ENCODE measurements at places on chromosomes 6 and 20. TPM values are rescaled to one million over a fixed set of nuclear protein-coding genes. Genes with fewer than 3 reads are reported as not detected.

DNA sequence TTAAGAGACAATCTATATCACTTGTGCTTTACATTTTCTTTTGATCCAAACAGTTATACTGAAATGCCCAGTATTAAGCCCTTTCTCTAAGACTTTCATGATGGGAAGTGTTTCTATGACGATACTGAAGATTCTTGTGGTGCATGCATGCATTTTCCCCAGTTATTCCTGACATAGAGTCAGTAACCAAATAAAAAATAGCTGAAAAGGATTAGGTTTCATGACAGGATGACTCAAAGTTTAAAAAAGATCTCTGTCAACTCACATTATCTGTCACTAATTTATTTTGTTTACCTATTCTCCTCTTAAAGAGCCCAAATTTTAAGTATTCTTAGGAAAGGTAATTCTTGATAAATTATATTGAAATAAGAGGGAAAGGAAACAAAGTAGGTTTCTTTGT is 98.4 kb downstream of the SESN1 start:
- no peak overlapping the region for H3K4me3 ChIP-seq
- H3K4me1 ChIP-seq, result peaks cover 6% of the 10 kb centered on the region
- no peak for DNase-seq
- no peaks in the 10 kb centered on the region for H3K27me3 ChIP-seq
- no peak overlapping the region for H3K27ac ChIP-seq

DNA sequence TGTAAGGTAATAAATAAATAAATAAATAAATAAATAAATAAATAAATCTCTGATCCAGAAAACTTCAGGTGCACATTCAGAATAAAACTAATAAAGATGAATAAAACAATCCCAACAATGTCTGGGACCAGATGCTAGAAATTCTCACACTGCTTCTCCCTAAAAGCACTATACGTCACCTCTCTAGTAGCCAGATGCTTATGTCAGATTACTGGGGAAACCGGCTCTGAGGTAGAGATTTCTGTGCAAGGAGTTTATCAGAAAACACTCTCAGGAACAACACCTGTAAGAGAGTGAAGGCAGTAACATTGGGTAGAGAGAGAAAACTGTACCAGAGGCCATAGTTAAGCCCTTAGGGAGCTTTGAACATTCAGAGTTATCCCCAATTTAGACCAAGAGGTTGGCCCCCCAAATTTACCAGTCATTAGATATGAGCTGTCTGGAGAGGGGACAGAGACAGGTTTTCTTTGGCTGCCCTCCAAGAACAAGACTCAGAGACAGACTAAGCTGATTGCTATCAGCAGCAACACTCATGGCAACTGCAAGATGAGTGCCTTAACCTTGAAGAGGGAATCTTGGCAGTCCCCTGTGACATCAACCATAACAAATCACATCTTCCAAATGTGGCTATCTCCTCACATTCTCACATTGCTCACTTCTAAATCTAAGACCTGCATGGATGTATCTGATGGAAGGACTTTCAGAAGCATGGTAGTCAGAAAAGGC is 151.2 kb upstream of the BMP5 start:
- no peaks in the 10 kb centered on the region for H3K36me3 ChIP-seq
- no peak overlapping the region for H3K27ac ChIP-seq
- H3K4me3 ChIP-seq, result no peak overlapping the region
- no peaks in the 10 kb centered on the region for H3K27me3 ChIP-seq
- DNase-seq, result no peak
- H3K4me1 ChIP-seq, result no peaks in the 10 kb centered on the region

GRCh38 chr6:17439243-17439993 is 46.0 kb downstream of the CAP2 start:
- H3K36me3 ChIP-seq, result peaks cover 2% of the 10 kb centered on the region
- H3K4me3 ChIP-seq, result no peak overlapping the region
- no peaks in the 10 kb centered on the region for H3K4me1 ChIP-seq
- no peak for DNase-seq
- no peaks in the 10 kb centered on the region for H3K27me3 ChIP-seq
- no peak overlapping the region for H3K27ac ChIP-seq

GRCh38 chr6:45630801-45631200 is 253.1 kb upstream of the SUPT3H start:
- no peak overlapping the region for H3K27ac ChIP-seq
- H3K4me3 ChIP-seq, result no peak overlapping the region
- H3K27me3 ChIP-seq, result peaks cover 4% of the 10 kb centered on the region
- H3K36me3 ChIP-seq, result no peaks in the 10 kb centered on the region

The SLC17A9 gene
- 33.6 TPM for total RNA-seq

The MMP24OS gene
- 3.1 TPM for total RNA-seq

The CNKSR3 gene
- total RNA-seq, result 38.6 TPM

DNA sequence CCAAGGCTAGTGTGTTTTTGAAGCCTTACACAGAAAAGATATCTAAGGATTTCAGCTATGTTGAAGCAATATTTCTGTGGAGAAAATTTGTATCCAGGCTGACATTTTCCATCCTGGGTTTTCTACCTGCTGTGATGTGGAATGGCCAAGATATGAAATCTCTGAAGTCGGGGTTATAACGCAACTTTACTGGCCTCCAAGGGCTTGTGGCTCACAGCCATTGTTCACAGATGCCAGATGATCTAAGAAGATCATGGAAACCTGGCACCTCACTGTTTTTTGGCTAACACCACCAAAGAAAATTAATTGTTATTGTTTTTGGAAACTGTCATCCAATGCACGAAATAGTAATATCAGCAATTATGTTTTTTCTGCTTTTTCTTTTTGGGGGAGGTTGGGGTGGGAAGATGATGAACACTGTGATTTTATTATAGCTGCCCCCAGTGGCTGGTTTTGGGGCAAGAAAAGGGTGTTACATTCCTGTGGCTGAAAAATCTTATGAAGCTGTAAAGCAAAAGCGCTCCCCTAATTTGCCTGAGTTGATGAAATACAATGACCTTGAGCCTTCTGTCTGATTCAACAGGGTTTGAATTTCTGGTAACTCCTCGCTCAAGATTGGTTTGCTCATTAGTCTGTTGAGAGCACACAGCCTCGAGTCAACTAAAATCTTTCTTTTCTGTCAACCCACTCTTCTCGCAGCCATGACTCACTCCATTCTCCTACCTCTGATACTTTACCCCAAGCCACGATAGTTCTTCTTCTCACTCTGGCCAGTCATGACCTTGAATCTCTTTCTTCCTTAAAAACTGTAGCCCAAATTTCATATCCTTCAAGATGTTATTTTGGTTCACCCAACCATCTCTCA is 236.7 kb downstream of the PAX1 start:
- no peak for DNase-seq
- no peak overlapping the region for H3K27ac ChIP-seq
- no peaks in the 10 kb centered on the region for H3K36me3 ChIP-seq

The CGAS gene
- not detected for total RNA-seq

DNA sequence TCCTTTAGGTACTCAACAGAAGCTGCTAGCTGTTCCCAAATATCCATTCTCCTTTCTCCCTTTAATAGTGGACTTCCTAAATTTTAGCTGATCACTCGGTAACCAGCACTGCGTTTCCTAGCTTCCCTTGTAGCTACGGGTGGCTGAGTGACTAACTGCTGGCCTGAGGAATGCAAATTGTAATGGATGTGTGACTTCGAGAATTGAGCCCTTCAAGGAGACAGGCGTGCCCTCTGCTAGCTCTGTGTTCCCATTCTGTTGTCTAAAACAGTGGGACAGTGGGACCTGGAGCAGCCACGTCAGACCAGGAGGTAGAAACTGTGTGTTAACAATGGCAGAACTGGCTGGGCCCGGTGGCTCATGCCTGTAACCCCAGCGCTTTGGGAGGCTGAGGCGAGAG is 56.5 kb downstream of the SCML4 start:
- H3K36me3 ChIP-seq, result no peaks in the 10 kb centered on the region
- peaks cover 33% of the 10 kb centered on the region for H3K4me1 ChIP-seq
- no peak overlapping the region for H3K4me3 ChIP-seq
- H3K27me3 ChIP-seq, result no peaks in the 10 kb centered on the region

GRCh38 chr6:106134087-106134770 is 48.1 kb downstream of the PRDM1 start:
- H3K36me3 ChIP-seq, result no peaks in the 10 kb centered on the region
- H3K4me3 ChIP-seq, result no peak overlapping the region
- no peak for DNase-seq
- H3K27me3 ChIP-seq, result no peaks in the 10 kb centered on the region

DNA sequence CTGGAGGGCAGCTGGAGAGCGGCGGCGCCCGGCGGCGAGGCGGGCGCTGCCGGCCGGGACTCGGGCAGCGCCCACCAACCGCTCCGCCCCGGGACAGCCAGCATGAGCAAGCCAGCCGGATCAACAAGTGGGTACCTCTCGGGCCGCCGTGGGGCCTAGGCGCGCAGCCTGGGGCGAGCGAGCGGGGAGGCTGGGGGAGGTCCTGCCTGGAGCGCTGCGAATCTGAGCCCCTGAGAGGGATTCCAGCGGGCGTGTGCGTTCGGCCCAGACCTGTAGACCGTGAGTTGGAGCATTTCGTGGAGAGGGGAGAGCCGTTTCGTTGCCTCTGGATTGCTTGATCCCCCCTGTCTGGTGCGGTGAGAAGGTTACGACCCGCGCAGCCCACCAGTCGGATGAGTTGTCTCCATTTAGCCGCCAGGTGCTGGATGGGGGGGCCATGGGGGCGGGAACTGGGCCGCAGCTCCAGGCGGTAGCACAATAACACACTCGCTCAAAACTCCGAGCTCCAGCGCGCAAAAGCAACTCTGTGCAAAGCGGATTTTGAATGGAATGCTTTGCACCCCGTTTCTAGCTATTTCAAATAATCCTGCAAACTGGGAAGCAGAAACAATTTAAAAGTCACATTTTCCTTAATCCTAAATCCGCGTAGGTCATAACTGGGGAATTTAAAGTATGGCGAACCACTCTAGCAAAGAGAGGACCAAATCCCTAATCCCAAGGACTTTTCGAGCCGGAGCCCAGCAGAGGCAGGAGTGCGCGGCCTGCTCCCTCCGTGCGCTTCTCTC is 1.0 kb downstream of the NR2E1 start:
- H3K27ac ChIP-seq, result no peak overlapping the region
- H3K4me1 ChIP-seq, result peaks cover 19% of the 10 kb centered on the region
- H3K4me3 ChIP-seq, result no peak overlapping the region

- no peak overlapping the region for H3K27ac ChIP-seq
- H3K36me3 ChIP-seq, result no peaks in the 10 kb centered on the region
- H3K4me1 ChIP-seq, result no peaks in the 10 kb centered on the region
- H3K27me3 ChIP-seq, result no peaks in the 10 kb centered on the region
- DNase-seq, result no peak
Measured at GRCh38 chr6:4693173-4693970, 82.8 kb upstream of the CDYL start.

The BTBD9 gene
- 1.8 TPM for total RNA-seq

GRCh38 chr6:35047265-35048011 is 93.7 kb downstream of the TCP11 start:
- no peak overlapping the region for H3K27ac ChIP-seq
- peaks cover 13% of the 10 kb centered on the region for H3K4me1 ChIP-seq
- H3K36me3 ChIP-seq, result no peaks in the 10 kb centered on the region
- no peak overlapping the region for H3K4me3 ChIP-seq
- H3K27me3 ChIP-seq, result no peaks in the 10 kb centered on the region

GRCh38 chr6:7445101-7445500 is 55.5 kb downstream of the RIOK1 start:
- DNase-seq, result no peak
- no peak overlapping the region for H3K27ac ChIP-seq
- H3K36me3 ChIP-seq, result no peaks in the 10 kb centered on the region
- peaks cover 5% of the 10 kb centered on the region for H3K27me3 ChIP-seq
- no peak overlapping the region for H3K4me3 ChIP-seq

DNA sequence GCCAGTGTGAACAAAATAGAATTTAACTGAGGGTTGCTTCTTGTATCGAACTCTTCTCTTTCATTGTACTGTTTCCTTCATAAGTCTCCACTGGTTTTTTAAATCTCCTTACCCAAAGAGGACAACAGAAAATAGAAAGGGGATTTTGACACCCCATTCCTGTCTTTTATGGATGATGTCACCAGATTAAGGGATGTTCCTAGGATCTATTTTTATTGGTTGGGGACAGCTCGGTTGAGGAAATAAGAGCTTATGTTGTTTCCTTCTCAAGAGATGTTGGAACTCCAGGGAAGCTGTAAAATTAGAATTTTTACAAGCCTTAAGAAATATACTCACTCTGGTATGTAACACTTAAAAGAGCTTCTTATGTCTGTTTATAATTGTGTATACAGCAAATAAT is 171.5 kb downstream of the PHF3 start:
- peak overlapping the region; percentile 61 for H3K27ac ChIP-seq
- peaks cover 36% of the 10 kb centered on the region for H3K4me1 ChIP-seq
- DNase-seq, result no peak
- H3K36me3 ChIP-seq, result no peaks in the 10 kb centered on the region
- no peaks in the 10 kb centered on the region for H3K27me3 ChIP-seq

DNA sequence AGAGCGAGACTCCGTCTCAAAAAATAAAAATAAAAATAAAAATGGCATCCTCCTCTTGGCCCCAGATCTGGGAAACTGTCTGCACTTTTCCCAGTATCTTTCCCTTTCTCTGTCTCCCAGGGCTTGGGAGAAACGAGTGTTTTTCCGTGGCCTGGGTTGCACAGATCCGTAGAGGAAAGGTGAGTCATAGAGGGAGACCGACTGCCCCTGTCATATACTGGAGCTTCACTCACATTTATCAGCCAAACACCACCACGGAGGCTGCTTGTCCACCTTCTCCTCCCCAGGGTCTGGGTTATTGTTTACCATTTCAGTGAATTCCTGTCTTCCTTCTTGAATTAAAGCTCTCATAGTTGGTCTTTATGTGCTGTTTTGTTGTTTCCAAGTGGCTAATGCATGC is 31.9 kb upstream of the EIF2S2 start:
- H3K36me3 ChIP-seq, result no peaks in the 10 kb centered on the region
- H3K4me1 ChIP-seq, result peaks cover 26% of the 10 kb centered on the region
- peak overlapping the region; percentile 43 for H3K4me3 ChIP-seq
- no peak overlapping the region for H3K27ac ChIP-seq
- peak; percentile 61 for DNase-seq

The TRIM15 gene
- 30.4 TPM for total RNA-seq

GRCh38 chr20:25052255-25053194 is 5.4 kb downstream of the ACSS1 start:
- DNase-seq, result no peak
- no peak overlapping the region for H3K27ac ChIP-seq
- H3K36me3 ChIP-seq, result no peaks in the 10 kb centered on the region
- peaks cover 62% of the 10 kb centered on the region for H3K4me1 ChIP-seq
- no peak overlapping the region for H3K4me3 ChIP-seq

The CLPSL2 gene
- total RNA-seq, result not detected

- no peaks in the 10 kb centered on the region for H3K4me1 ChIP-seq
- H3K36me3 ChIP-seq, result no peaks in the 10 kb centered on the region
- H3K27me3 ChIP-seq, result peaks cover 14% of the 10 kb centered on the region
- no peak for DNase-seq
Measured at GRCh38 chr20:855466-856360, 22.2 kb downstream of the FAM110A start.

GRCh38 chr6:125729983-125730382 is 19.4 kb upstream of the HEY2 start:
- no peak overlapping the region for H3K27ac ChIP-seq
- no peaks in the 10 kb centered on the region for H3K36me3 ChIP-seq
- no peak overlapping the region for H3K4me3 ChIP-seq
- no peaks in the 10 kb centered on the region for H3K27me3 ChIP-seq
- H3K4me1 ChIP-seq, result no peaks in the 10 kb centered on the region

GRCh38 chr6:155373276-155373675 is 59.0 kb upstream of the TFB1M start:
- H3K4me3 ChIP-seq, result no peak overlapping the region
- no peaks in the 10 kb centered on the region for H3K36me3 ChIP-seq
- no peak overlapping the region for H3K27ac ChIP-seq
- H3K27me3 ChIP-seq, result no peaks in the 10 kb centered on the region
- DNase-seq, result no peak
- H3K4me1 ChIP-seq, result no peaks in the 10 kb centered on the region

GRCh38 chr6:15147827-15148226 is 98.0 kb upstream of the JARID2 start:
- H3K36me3 ChIP-seq, result no peaks in the 10 kb centered on the region
- H3K4me3 ChIP-seq, result no peak overlapping the region
- DNase-seq, result no peak
- H3K27ac ChIP-seq, result no peak overlapping the region

The BPI gene
- total RNA-seq, result not detected

All from HepG2 (cell line).